ENCODE measurements at places on chromosomes 6 and 20. TPM values are rescaled to one million over a fixed set of nuclear protein-coding genes. Genes with fewer than 3 reads are reported as not detected.

GRCh38 chr6:132715204-132715603 lies 1.3 kb upstream of the VNN1 start:
- no peak overlapping the region for H3K4me3 ChIP-seq
- H3K36me3 ChIP-seq: no peaks in the 10 kb centered on the region
- no peaks in the 10 kb centered on the region for H3K27me3 ChIP-seq
- H3K27ac ChIP-seq: no peak overlapping the region
- no peak for DNase-seq
- H3K4me1 ChIP-seq: no peaks in the 10 kb centered on the region

- H3K4me1 ChIP-seq: no peaks in the 10 kb centered on the region
- no peaks in the 10 kb centered on the region for H3K27me3 ChIP-seq
- no peak overlapping the region for H3K4me3 ChIP-seq
- peak; percentile 81 for DNase-seq
These were observed 5.4 kb upstream of the PLAGL1 start for GRCh38 chr6:144013486-144013909.

DNA sequence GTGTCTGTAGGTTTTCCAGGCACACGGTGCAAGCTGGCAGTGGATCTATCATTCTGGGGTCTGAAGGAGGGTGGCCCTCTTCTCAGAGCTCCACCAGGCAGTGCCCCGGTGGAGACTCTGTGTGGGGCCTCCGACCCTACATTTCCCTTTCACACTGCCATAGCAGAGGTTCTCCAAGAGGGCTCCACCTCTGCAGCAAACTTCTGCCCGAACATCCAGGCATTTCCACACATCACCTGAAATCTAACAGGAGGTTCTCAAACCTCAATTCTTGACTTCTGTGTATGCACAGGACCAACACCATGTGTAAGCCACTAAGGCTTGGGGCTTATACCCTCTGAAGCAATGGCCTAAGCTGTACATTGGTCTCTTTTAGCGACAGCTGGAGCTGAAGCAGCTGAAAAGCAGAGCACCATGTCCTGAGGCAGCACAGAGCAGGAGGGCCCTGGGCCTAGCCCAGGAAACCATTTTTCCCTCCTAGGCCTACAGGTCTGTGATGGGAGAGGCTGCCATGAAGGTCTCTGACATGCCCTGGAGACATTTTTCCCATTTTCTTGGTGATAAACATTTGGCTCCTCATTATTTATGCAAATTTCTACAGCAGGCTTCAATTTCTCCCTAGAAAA lies 253.3 kb downstream of the ERMARD start:
- DNase-seq: no peak
- H3K36me3 ChIP-seq: no peaks in the 10 kb centered on the region
- H3K4me3 ChIP-seq: no peak overlapping the region
- no peaks in the 10 kb centered on the region for H3K27me3 ChIP-seq

GRCh38 chr20:45344168-45344860 lies 3.9 kb downstream of the SDC4 start:
- H3K4me1 ChIP-seq: peaks cover 20% of the 10 kb centered on the region
- H3K4me3 ChIP-seq: no peak overlapping the region
- H3K36me3 ChIP-seq: no peaks in the 10 kb centered on the region
- H3K27ac ChIP-seq: no peak overlapping the region
- H3K27me3 ChIP-seq: no peaks in the 10 kb centered on the region
- no peak for DNase-seq

GRCh38 chr6:46932526-46933319 lies 11.0 kb upstream of the ADGRF5 start:
- no peak for DNase-seq
- H3K4me3 ChIP-seq: no peak overlapping the region
- H3K4me1 ChIP-seq: no peaks in the 10 kb centered on the region
- no peaks in the 10 kb centered on the region for H3K36me3 ChIP-seq
- no peaks in the 10 kb centered on the region for H3K27me3 ChIP-seq
- no peak overlapping the region for H3K27ac ChIP-seq

GRCh38 chr20:40457404-40457803 lies 231.6 kb downstream of the MAFB start:
- H3K4me1 ChIP-seq: no peaks in the 10 kb centered on the region
- no peak overlapping the region for H3K4me3 ChIP-seq
- no peak overlapping the region for H3K27ac ChIP-seq
- DNase-seq: no peak
- no peaks in the 10 kb centered on the region for H3K27me3 ChIP-seq
- no peaks in the 10 kb centered on the region for H3K36me3 ChIP-seq

DNA sequence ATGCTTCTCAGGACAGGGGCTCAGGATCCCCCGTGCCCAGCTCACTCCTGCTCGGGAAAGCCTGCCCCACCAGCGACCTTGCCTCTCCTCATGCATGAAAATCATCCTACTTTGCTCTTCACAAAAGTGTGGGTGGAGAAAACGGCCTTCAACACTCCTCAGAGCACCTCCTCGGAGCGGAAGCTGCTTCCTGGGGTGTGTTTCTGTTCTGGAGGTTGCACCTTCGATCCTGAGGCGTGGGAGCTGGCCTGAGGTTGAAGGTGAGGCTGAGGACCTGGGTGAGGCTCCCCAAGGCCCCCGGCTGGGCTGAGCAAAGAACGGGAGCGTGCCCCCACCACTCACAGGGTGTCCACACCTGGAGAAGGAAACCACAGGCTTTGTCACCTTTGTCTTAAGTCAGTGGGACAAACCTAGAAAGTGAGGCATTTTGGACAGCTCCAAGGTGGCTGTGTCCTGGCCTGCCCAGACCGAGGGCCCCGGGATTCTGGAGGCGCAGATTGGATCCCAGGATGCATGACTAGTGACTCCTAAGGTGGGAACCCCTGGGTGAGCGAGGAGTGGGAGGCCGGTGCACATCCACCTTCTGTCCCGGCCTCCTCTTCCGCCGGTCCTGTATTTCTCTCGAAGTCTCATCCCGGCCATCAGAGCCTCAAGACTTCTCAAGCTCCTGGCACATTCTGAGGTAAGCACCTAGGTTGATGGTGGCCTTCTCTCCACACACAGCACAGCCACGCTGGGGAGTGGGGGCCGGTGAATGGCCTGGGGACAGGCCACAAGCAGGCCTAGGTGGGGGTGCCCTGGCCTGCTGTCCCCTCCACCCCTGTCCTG lies 104.7 kb downstream of the TMEM242 start:
- DNase-seq: no peak
- H3K4me1 ChIP-seq: peaks cover 30% of the 10 kb centered on the region
- H3K27ac ChIP-seq: no peak overlapping the region
- H3K4me3 ChIP-seq: no peak overlapping the region
- H3K27me3 ChIP-seq: peaks cover 2% of the 10 kb centered on the region

DNA sequence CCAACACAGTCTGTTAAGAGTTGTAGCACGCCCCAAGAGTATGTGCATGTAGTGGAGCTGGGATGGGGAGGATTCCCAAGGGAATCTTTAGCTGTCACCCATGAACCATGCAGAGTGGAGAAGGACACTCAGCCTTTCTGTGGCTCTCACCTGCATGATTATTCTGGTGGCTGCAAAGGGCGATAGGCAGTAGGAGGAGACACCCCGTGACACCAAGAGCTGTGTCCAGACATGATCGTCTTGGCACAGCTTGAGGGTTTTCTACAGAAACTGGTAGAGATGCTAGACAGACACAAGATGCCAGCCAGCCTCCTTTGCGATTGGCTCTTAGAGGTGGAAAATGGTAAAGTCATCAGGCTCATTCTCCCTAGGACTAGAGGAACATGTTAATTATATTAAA lies 3.1 kb upstream of the CSE1L start:
- DNase-seq: no peak
- H3K4me1 ChIP-seq: peaks cover 29% of the 10 kb centered on the region
- no peaks in the 10 kb centered on the region for H3K27me3 ChIP-seq
- no peak overlapping the region for H3K27ac ChIP-seq

- no peak for DNase-seq
- no peak overlapping the region for H3K4me3 ChIP-seq
- H3K36me3 ChIP-seq: no peaks in the 10 kb centered on the region
- no peaks in the 10 kb centered on the region for H3K4me1 ChIP-seq
- H3K27me3 ChIP-seq: no peaks in the 10 kb centered on the region
These were observed 133.4 kb downstream of the RFPL4B start for GRCh38 chr6:112480553-112480952.

DNA sequence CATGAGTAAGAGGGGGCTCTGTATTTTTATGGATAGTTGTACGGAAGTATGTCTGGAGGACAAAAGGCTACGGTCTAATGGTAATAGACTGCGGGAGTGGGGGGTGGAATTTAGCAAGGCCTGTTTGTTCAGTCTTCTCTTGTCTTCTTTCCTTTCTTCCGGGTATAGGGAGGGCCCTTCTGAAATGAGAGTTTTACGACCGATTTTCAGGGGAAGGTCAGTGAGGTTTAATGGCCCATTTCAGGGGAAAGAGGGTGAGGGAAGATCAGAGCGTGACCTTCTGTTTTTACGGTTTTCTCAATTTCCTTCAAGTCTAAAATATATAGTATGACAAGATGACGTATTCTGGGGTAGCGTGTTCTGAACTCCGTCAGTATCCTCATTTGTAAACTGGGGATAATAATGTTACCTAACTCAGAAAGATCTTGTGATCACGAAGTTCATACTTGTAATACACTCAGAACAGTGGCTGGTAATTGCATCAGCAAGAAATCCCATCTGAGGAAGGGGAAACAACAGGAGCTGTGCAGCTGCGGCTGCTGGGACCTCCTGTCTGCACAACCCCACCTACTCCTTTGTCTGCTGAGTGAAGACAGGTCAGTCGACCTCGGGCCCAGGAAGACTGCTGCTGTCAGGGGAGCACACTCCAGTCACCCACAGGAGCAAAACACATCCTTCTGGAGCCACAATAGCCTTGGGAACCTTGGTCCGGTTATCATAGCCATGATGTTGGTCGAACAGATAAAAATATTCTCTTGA lies 90.4 kb downstream of the MAP3K7 start:
- H3K4me1 ChIP-seq: no peaks in the 10 kb centered on the region
- no peak for DNase-seq
- H3K36me3 ChIP-seq: no peaks in the 10 kb centered on the region
- H3K27ac ChIP-seq: no peak overlapping the region
- no peak overlapping the region for H3K4me3 ChIP-seq

DNA sequence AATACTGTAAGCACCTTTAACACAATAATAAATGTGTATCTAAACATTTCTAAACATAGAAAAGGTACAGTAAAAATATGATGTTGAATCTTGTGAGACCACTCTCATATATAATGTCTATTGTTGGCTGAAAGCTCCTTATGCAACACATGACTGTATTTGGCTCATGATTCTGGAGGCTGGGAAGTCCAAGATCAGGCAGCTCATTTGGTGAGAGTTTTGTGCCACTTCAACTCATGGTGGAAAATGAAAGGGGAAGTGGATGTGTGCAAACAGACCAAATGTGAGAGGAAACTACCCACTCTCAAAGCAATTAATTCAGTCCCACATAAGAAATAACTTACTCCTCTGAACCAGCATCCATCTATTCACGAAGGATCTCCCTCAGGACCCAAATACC lies 257.7 kb upstream of the OPRM1 start:
- no peaks in the 10 kb centered on the region for H3K4me1 ChIP-seq
- no peak overlapping the region for H3K27ac ChIP-seq
- H3K4me3 ChIP-seq: no peak overlapping the region
- no peaks in the 10 kb centered on the region for H3K27me3 ChIP-seq
- DNase-seq: no peak

- no peaks in the 10 kb centered on the region for H3K27me3 ChIP-seq
- H3K4me3 ChIP-seq: no peak overlapping the region
- no peak for DNase-seq
- H3K27ac ChIP-seq: peak overlapping the region; percentile 15
- H3K36me3 ChIP-seq: no peaks in the 10 kb centered on the region
These were observed 22.6 kb downstream of the MTHFD1L start for GRCh38 chr6:150887978-150888563.

DNA sequence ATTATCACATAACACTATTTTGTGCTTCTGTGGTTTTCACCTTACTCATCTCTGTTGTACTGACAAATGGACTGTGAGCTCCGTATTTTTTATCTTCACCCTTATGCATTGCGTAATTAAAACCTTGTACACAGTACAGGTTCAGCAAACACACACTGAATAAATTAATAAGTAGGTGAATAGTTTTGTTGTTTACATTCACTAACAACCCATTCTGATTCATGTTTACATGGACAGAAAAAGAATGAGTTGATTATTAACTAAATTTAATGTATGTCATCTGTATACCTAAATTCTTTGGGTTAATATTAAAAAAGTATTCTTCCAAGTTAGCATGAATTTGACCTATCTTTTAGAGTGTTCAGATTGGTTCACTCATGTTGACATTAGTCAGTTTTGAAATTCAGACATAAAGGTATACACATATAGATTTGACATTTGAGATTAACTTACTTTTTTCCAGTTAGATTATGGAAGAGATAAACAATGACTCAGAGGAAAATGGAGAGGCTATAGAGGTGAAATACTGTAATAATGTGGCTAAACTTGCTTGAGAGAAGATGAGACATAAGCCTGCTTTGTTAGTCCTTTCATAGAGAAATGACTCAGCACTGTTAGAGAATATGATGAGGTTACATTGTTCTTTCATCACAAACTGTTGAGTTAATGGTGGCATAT lies 541.7 kb upstream of the FLRT3 start:
- H3K36me3 ChIP-seq: no peaks in the 10 kb centered on the region
- H3K27me3 ChIP-seq: no peaks in the 10 kb centered on the region
- no peak for DNase-seq
- H3K4me3 ChIP-seq: no peak overlapping the region
- no peak overlapping the region for H3K27ac ChIP-seq
- no peaks in the 10 kb centered on the region for H3K4me1 ChIP-seq

- no peak overlapping the region for H3K27ac ChIP-seq
- H3K36me3 ChIP-seq: no peaks in the 10 kb centered on the region
- DNase-seq: no peak
- no peak overlapping the region for H3K4me3 ChIP-seq
- H3K27me3 ChIP-seq: no peaks in the 10 kb centered on the region
- peaks cover 10% of the 10 kb centered on the region for H3K4me1 ChIP-seq
These were observed 23.0 kb upstream of the MRPS18A start for GRCh38 chr6:43710576-43710975.

DNA sequence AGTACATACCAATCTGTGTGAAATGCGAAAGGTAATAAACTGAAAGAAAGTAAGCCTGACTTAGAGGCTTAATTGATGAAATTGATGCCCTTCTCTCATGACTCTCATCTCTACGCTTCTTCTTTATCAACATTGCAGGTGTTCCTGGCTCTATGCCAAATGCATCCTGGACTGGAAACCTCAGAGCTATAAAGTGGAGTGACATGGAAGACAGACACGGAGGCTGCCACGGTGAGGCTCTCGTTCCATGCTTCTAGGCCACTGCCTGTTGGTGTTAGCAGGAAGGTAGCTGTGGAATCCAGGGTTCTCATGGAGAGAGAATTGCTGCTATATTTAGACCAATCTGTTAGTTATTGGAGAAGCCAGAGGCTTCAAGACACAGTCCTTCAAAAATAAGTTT lies 73.2 kb downstream of the C6orf52 start:
- DNase-seq: no peak
- no peaks in the 10 kb centered on the region for H3K27me3 ChIP-seq
- no peaks in the 10 kb centered on the region for H3K36me3 ChIP-seq
- peaks cover 2% of the 10 kb centered on the region for H3K4me1 ChIP-seq

GRCh38 chr20:24651171-24651975 lies 181.9 kb downstream of the SYNDIG1 start:
- no peak overlapping the region for H3K27ac ChIP-seq
- no peaks in the 10 kb centered on the region for H3K27me3 ChIP-seq
- H3K4me1 ChIP-seq: no peaks in the 10 kb centered on the region
- no peak overlapping the region for H3K4me3 ChIP-seq

BPIFB4 gene
- total RNA-seq: not detected

DDO gene
- 0.50 TPM for total RNA-seq

PTPRT gene
- not detected for total RNA-seq

ADNP gene
- 56.8 TPM for total RNA-seq

AGER gene
- total RNA-seq: 19.0 TPM

HRH3 gene
- total RNA-seq: not detected

VSTM2L gene
- total RNA-seq: not detected

ESF1 gene
- 10.0 TPM for total RNA-seq

Data from natural killer cell (primary cell).